ENCODE measurements at places on chromosomes 1 and 21. TPM values are rescaled to one million over a fixed set of nuclear protein-coding genes. Genes with fewer than 3 reads are reported as not detected.

DNA sequence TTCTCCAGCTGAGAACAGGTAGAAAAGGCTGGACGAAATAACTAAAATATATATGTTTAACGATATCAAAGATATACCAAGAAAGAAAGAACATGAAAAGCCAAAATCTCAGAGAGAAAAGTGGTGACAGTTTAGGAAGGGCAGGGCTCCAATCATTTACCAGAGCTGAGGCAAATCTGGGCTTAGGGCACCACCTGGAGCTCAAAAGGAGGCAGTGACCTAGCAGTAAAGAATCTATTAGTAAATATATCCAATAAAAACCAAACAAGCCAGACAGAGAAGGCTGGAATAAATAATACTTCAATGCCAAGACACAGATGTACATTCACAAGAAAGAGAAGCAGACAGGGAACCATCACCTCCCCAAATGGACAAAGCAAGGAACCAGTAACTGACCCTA is 43.5 kb downstream of the CHIA start:
- no peak overlapping the region for H3K4me3 ChIP-seq
- H3K4me1 ChIP-seq: no peaks in the 10 kb centered on the region
- H3K27ac ChIP-seq: no peak overlapping the region
- H3K36me3 ChIP-seq: no peaks in the 10 kb centered on the region

GRCh38 chr1:151368393-151369301 is 3.9 kb downstream of the SELENBP1 start:
- no peaks in the 10 kb centered on the region for H3K36me3 ChIP-seq
- DNase-seq: no peak
- H3K4me3 ChIP-seq: no peak overlapping the region
- no peak overlapping the region for H3K27ac ChIP-seq
- no peaks in the 10 kb centered on the region for H3K27me3 ChIP-seq
- peaks cover 14% of the 10 kb centered on the region for H3K4me1 ChIP-seq

GRCh38 chr1:56123421-56123820 is 455.9 kb downstream of the PLPP3 start:
- H3K4me3 ChIP-seq: no peak overlapping the region
- no peaks in the 10 kb centered on the region for H3K27me3 ChIP-seq
- no peaks in the 10 kb centered on the region for H3K4me1 ChIP-seq
- DNase-seq: no peak
- H3K27ac ChIP-seq: no peak overlapping the region

GRCh38 chr21:40099809-40100208 is 232.6 kb downstream of the PCP4 start:
- H3K36me3 ChIP-seq: no peaks in the 10 kb centered on the region
- no peak for DNase-seq
- H3K4me3 ChIP-seq: no peak overlapping the region
- H3K27ac ChIP-seq: no peak overlapping the region
- H3K27me3 ChIP-seq: no peaks in the 10 kb centered on the region

DNA sequence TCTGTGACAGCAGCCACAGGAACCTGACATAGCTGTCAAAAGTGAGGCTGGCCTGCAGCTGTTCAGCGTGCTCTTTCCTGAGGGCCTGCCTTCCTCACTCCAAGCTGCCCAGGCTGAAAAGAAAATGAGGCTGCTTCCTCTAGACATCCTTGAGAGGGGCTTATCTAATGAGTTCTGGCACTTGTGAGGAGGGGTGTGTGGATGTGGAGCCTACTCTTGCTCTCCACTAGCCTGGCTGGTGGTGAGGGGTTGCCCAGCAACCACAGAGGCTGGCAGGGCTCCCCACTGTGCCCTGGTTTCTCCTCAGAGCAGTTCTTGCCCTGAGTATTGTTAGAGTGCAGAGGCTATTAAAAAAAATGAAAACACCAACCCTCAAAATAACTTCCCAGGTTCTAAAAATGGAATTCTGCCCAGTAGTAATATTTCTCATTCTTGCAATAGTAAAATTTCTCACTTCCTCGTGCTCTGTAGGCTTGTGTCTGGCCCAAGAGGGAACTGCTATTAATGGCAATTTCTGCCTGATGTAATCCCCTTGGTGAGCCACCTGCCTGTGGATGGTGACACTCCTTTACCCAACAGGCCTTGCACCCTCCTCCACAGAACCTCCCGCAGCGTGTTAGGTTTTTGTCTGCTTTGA is 52.6 kb upstream of the EPS8L3 start:
- no peaks in the 10 kb centered on the region for H3K27me3 ChIP-seq
- DNase-seq: no peak
- H3K36me3 ChIP-seq: no peaks in the 10 kb centered on the region

DNA sequence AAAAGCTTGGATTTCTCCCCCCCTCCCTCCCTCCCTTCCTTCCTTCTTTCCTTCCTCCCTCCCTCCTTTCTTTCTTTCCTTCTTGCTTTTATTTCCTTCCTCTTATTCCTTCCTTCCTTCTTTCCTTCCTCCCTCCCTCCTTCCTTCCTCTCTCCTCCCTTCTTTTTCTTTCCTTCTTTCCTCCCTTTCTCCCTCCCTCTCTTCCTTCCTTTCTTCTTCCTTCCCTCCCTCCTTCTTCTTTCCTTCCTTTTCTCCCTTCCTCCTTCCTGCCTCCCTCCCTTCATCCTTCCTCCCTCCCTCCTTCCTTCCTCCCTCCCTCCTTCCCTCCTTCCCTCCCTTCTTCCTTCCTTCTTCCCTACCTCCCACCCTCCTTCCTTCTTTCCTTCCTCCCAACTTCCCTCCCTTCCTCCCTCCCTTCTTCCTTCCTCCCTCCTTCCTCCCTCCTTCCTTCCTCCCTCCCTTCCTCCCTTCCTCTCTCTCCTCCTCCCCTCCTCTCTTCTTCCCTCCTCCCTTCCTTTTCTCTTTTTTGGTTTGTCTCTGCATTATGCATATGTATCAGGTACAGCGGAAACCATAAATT is 22.8 kb downstream of the WDR64 start:
- no peak for DNase-seq
- no peaks in the 10 kb centered on the region for H3K4me1 ChIP-seq
- H3K36me3 ChIP-seq: no peaks in the 10 kb centered on the region
- H3K4me3 ChIP-seq: no peak overlapping the region
- no peaks in the 10 kb centered on the region for H3K27me3 ChIP-seq

DNA sequence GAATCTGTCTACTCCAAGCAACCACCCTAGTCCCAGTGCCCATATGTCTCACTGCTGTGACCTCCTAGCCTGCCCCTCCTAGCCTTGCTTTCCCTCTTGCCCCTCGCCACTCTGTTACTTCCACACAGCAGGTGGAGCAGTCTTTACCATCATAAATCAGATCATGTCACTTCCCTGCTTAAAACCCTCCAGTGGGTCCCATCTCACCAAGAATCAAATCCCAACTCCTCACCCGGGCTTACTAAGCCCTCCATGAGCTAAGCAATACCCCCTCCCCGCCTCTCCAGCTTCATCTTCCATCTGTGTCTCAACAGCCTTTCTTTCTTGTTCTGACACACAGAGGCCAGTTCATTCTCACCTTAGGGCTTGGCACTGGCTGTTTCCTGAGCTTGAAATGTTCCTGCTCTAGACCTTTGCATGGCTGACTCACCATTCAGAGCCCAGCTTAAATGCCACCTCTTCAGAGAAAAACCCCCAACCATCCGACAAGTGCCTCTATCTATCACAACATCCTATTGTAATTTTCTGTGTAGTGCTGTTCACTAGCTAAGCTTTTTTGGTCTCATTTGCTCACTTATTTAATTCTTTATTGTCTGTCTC is 22.3 kb downstream of the KNCN start:
- no peak for DNase-seq
- no peak overlapping the region for H3K4me3 ChIP-seq
- no peak overlapping the region for H3K27ac ChIP-seq
- no peaks in the 10 kb centered on the region for H3K36me3 ChIP-seq

DNA sequence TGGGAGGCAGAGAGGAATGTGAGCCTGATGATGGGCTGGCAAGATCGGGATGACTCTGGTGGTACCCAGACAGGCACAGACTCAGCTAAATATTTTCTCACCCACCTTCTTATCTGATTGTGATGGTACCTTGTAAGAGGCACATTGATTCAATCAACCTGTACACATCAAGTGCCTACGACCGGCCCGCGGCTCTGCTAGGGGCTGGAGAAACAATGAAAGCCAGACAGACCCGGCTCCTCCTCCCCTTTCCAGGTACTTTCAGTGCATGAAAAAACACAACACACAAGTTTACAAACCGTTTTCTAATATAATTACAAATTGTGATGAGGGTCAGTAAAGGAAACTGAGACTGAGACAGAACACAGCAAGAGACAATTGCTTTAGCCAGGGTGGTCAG is 115.0 kb downstream of the LACTBL1 start:
- H3K4me1 ChIP-seq: no peaks in the 10 kb centered on the region
- H3K4me3 ChIP-seq: no peak overlapping the region
- H3K27ac ChIP-seq: no peak overlapping the region

GRCh38 chr1:205492774-205493173 is 11.7 kb upstream of the CDK18 start:
- no peak overlapping the region for H3K27ac ChIP-seq
- no peaks in the 10 kb centered on the region for H3K4me1 ChIP-seq
- H3K4me3 ChIP-seq: no peak overlapping the region
- H3K27me3 ChIP-seq: no peaks in the 10 kb centered on the region
- H3K36me3 ChIP-seq: no peaks in the 10 kb centered on the region

DNA sequence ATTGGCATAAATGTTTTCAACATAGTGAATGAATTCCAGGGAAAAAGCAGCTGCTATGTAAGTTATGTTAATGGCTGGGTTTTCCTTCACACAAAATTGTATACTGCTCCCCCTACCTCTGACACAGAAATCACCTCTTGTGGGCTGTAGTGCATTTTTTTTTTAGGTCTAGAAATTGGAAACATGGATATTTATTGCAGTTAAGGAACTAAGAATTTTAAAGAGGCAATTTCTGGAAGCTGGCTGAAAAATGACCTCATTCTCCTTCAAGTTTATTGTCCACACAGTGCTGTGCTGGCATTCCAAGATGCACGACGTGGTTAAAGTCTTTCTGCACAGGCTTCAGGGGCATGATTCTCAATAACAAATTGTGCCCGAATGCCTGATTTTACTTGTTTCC is 1424.2 kb downstream of the MRPL39 start:
- H3K4me3 ChIP-seq: no peak overlapping the region
- no peaks in the 10 kb centered on the region for H3K4me1 ChIP-seq
- no peaks in the 10 kb centered on the region for H3K36me3 ChIP-seq
- DNase-seq: no peak

GRCh38 chr1:54402896-54403295 is 3.3 kb downstream of the SSBP3 start:
- DNase-seq: no peak
- no peak overlapping the region for H3K4me3 ChIP-seq
- no peaks in the 10 kb centered on the region for H3K27me3 ChIP-seq
- H3K36me3 ChIP-seq: no peaks in the 10 kb centered on the region
- H3K27ac ChIP-seq: no peak overlapping the region
- peaks cover 2% of the 10 kb centered on the region for H3K4me1 ChIP-seq

GRCh38 chr1:198700396-198700795 is 61.6 kb downstream of the PTPRC start:
- DNase-seq: no peak
- no peaks in the 10 kb centered on the region for H3K36me3 ChIP-seq
- H3K4me3 ChIP-seq: no peak overlapping the region
- peaks cover 2% of the 10 kb centered on the region for H3K27me3 ChIP-seq
- H3K4me1 ChIP-seq: no peaks in the 10 kb centered on the region
- no peak overlapping the region for H3K27ac ChIP-seq

DNA sequence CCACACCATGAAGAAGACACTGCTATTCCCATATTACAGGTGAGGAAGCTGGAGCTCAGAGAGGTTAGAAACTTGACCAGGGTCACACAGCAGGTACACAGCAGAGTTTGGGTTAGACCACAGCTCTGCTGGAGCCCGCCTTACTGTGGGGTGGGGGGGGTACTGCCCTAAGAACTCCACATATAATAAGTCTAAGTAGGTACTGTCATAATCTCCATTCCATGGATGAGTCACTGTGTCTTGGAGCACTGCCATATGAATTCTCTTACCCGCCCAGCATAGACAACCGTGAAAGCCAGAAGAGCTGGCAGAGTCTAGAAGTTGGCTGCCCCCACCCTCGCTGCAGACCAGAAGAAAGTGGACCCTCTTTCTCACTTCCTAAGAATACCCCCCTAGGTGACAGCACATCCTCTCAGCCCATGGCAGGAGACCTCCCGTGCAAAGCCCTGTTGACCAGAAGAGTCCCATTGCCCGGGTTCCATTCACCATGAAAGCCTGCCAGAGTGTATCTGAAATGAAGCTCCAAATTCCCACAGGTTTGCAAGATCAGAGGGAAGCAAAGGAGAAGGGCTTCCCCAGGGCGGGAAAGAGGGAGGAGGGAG is 5.2 kb upstream of the PLA2G2D start:
- H3K27me3 ChIP-seq: no peaks in the 10 kb centered on the region
- H3K36me3 ChIP-seq: no peaks in the 10 kb centered on the region
- no peak overlapping the region for H3K4me3 ChIP-seq
- H3K27ac ChIP-seq: no peak overlapping the region
- no peaks in the 10 kb centered on the region for H3K4me1 ChIP-seq
- DNase-seq: no peak

DNA sequence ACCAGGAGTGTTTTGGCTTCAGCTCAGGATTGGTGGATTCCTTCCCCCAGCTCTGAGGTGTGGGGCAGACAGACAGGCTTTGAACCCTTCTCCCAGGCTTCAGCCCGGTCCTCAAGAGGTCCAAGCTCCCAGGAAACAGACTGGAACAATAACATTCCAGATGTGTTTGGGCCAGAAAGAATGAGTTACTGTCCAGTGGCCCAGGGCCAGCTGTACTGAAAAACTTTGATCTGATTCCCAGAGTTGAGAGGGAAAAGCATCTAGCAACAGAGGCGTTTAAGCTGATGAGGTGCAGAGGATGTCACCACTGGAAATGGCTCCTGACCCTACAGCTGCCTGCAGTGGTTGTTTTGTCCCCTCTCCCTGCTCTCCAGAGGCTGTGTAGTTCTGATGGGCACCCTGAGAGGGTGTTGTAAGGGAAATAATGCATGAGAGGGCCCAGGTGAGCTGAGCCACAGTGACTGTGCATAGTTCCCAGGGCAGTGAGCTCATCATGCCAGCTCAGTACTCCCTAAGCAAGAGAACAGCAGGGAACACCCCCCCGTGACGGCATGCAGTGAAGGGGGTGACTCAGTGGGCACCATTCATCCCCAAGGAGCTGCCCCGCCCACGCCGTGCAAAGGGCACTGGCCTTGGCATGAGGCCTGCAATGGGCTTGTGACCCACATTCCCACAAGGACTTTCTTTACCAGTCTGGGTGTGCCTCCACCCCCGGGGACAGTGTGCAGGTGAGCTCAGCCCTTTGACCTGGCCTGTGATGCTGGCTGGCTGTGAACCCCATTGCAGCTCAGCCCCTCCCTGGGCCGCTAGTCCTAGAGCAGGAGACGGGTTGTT is 13.8 kb upstream of the SFN start:
- no peak for DNase-seq
- H3K4me3 ChIP-seq: no peak overlapping the region
- H3K4me1 ChIP-seq: no peaks in the 10 kb centered on the region
- no peaks in the 10 kb centered on the region for H3K36me3 ChIP-seq
- no peaks in the 10 kb centered on the region for H3K27me3 ChIP-seq

GRCh38 chr1:47742890-47743760 is 254.1 kb downstream of the TRABD2B start:
- H3K27ac ChIP-seq: no peak overlapping the region
- H3K4me3 ChIP-seq: no peak overlapping the region

The S100A1 gene
- 18.1 TPM for total RNA-seq

The DNMT3L gene
- 0.95 TPM for total RNA-seq

The PDPN gene
- not detected for total RNA-seq

The KIF26B gene
- 4.9 TPM for total RNA-seq

The LCE1E gene
- not detected for total RNA-seq

The MANEAL gene
- 24.8 TPM for total RNA-seq

The SLC44A5 gene
- 13.6 TPM for total RNA-seq

The DCST2 gene
- total RNA-seq: 0.26 TPM

The C1orf141 gene
- not detected for total RNA-seq

The MCOLN3 gene
- total RNA-seq: 2.5 TPM
